ENCODE measurements at places on chromosomes 5 and 9.

DNA sequence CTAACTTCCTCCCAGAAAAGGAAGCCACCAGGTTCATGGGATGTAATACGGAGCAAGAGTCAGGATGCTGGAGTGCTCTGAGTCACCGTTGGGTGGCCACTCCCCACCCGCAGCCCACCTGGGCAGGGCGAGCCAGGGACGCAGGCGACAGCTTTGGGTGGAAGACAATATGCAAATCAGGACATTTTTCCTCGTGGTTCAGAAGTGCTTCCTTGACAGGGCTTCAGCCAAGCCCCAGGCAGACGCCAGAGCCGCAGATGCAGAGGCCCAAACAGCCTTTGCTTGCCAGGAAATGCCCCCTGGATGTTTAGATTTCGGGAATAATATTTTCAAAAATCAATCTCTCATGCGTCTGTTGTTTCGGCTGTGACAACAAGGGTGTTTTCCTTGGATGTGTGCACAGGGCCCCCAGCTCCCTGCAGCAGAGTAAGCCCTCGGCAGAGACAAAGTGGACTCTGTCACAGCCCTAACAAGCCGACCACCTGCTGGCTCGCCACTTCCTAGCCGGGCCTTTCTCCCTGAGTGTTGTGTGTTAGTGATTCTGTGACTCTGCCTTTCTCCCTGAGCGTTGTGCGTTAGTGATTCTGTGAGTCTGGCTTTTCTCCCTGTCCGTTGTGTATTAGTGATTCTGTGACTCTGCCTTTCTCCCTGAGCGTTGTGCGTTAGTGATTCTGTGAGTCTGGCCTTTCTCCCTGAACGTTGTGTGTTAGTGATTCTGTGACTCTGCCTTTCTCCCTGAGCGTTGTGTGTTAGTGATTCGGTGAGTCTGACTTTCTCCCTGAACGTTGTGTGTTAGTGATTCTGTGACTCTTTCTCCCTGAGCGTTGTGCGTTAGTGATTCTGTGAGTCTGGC is 11.8 kb upstream of the SLC9A3 start:
- DNase-seq = no peak

DNA sequence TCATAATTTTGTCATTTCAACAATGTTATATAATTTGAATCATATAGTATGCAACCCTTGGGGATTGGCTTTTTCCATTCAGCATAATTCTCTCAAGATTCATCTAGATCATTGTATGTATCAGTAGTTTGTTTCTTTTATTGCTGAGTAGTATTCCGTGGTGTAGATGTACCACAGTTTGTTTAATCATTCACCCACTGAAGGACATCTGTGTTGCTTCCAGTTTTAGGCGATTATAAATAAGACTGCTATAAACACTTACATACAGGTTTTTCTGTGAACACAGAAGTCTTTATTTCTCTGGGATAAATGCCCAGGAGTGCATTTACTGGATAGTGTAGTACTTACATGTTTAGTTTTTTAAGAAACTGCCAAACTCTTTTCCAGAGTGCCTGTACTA is 374.1 kb downstream of the DEPDC1B start:
- no peak for DNase-seq

- DNase-seq = no peak
Measured at GRCh38 chr9:101333926-101334702, 50.7 kb downstream of the BAAT start.

DNA sequence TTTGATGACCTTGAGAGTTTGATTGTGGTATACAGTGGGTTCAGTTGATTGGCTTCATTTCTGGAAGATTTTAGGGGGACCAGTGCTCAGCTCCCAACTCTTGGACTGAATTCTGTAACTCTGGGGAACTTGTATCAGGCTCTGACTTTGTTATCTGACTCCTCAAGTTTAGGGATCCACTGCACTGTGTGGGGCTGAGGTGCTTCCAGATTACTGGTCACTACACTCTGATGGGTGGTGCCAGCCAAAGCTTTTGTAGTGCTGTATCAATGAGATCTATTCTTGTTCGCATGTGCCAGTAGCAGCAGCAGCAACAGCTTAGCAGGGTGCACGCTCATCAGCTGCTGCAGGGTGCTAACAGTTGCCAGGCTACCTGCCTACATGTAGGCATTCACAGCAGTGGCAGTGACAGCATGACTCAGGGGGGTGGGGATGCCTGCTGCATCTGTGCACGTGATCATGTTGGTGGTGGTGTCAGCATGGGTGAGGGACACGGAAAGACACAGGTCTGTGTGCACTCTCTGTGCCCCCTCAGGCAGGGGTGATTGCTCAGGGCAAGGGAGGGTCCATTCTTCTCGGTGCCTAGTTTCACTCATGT is 438.8 kb upstream of the SEMA6A start:
- no peak for DNase-seq

GRCh38 chr5:343461-344401 is 22.2 kb downstream of the AHRR start:
- DNase-seq = no peak

DNA sequence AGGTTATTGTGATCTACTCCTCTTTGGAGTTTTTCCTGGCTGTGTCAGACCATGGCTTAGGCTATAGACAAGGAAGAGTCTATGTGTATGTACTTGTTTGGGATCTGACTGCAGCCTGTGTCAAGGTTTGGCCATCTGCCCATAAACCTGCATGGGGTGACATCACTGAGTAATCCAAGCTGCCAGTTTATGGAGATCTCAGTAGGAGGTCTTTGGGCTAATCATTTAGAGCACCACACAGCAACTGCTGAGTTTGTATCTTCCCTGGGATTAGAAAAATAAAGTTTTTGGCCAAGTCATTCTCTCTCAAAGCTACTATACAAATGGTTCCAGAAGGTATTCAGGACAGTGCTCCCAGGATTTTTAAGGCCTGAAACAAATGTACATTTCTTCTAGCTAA is 65.5 kb upstream of the HSPB3 start:
- no peak for DNase-seq

GRCh38 chr5:149937610-149938009 is 7.0 kb downstream of the PDE6A start:
- no peak for DNase-seq

GRCh38 chr5:96927008-96927407 is 8.9 kb upstream of the LNPEP start:
- no peak for DNase-seq

DNA sequence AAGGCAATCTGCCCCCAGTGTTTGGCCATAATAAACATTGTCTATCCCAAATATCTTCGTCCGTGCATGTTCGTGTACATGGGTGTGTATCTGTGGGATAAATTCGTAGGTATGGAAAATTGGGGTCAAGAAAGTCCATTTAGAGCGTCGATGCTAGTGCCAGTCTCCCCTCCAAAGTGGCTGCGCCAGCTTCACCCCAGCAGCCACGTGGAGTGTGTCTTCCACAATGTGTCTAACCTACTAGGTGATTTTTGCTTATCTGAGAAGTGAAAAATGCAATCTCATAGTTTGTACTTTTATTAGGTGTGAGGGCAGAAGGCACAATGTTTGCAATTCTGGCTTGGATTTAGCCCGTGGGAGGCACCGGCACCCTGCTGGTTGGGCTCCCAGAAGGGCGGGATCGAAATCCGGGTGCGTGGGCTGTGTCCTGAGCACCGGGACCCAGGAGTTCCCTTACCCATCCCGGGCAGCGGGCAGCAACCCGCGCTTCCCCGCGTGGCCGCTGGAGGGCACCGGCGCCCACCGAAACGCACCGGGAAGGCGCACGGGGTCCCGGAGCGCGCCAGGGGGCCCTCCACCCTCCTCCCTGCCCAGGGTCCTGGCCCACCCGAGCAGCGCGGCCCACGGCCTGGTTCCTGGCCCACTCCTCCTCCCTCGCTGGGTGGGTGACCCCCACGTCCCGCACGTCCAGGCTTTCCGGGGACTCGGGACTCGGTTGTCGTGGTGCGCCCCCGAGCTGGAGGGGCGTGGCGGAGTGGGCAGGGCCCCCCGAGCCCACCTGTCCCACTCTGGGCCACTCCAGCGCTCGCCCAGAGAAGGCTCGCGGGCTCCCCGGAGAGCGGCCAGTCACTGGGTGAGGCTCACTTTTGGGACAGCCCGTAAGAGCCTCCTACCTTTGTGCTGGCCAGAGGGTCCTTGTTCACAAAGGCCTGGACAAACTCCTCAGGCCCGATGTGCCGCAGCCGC is 55.4 kb upstream of the RNF130 start:
- peak; percentile 60 for DNase-seq

GRCh38 chr9:22308177-22308576 is 138.4 kb upstream of the DMRTA1 start:
- no peak for DNase-seq

DNA sequence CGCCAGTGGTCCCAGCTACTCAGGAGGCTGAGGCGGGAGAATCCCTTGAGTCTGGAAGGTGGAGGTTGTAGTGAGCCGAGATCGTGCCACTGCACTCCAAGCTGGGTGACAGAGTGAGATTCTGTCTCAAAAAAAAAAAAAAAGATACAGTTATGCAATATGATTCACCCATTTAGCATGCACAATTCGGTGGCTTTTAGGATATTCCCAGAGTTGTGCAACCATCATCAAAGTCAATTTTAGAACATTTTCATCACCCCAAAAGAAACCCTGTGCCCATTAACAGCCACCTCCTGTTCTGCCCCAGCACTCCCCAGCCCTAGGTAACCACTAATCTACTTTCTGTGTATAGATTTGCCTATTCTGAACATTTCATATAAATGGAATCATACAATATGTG is 4.3 kb upstream of the DHFR start:
- no peak for DNase-seq

- DNase-seq = no peak
Measured at GRCh38 chr9:27467486-27467885, 56.6 kb upstream of the IFNK start.

GRCh38 chr5:103452666-103453065 is 109.9 kb downstream of the NUDT12 start:
- DNase-seq = no peak

- DNase-seq = no peak
Measured at GRCh38 chr9:99746406-99746805, 75.3 kb upstream of the NR4A3 start.

- DNase-seq = no peak
Measured at GRCh38 chr9:126695701-126696400, 82.1 kb downstream of the LMX1B start.

GRCh38 chr5:27171761-27172261 is 133.4 kb upstream of the CDH9 start:
- no peak for DNase-seq

GRCh38 chr9:70228611-70229010 is 30.2 kb upstream of the SMC5 start:
- no peak for DNase-seq

DNA sequence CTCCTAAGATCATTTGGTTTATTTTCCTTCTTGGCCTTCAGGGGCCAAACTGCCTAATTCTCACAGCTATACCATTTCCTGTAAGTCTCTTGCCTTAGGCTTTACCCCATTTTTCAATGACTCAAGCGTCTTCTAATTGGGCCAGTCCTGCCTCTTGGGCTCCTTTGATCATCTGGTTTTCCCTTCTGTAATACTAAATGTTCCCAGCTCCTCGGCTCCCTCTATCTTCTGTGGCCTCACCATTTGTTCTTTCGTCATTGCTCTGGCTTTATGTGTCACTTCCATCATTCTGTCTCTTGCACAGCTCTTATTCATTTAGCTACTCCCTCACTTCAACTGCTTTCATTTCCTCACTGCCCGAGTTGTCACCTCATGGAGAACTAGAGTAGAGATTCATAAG is 14.5 kb upstream of the SPINK7 start:
- no peak for DNase-seq

- DNase-seq = no peak
Measured at GRCh38 chr9:94802251-94802650, 75.8 kb downstream of the AOPEP start.

GRCh38 chr5:109788596-109788995 is 98.9 kb downstream of the MAN2A1 start:
- no peak for DNase-seq

DNA sequence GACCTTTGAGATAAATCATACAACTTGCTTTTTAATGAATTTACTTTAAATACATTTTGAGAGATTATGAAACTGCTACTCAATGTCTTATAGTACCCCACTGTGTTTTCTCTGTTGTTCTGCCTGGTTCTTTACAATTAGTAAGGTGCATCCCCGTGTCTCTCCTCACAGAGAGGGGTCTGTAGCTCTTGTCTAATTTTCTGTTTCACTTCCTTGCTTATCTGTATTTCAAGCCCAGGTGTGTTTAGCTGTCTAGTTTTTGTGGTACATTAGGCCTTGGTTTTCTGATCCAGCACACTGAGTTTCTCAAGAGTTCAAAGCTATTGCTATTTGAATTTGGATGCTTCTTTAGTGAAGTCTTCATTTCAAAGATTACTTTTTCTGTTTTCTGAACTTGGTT is 105.1 kb downstream of the MAST4 start:
- DNase-seq = no peak

- DNase-seq = no peak
Measured at GRCh38 chr5:119321569-119322311, 34.1 kb upstream of the TNFAIP8 start.

DNA sequence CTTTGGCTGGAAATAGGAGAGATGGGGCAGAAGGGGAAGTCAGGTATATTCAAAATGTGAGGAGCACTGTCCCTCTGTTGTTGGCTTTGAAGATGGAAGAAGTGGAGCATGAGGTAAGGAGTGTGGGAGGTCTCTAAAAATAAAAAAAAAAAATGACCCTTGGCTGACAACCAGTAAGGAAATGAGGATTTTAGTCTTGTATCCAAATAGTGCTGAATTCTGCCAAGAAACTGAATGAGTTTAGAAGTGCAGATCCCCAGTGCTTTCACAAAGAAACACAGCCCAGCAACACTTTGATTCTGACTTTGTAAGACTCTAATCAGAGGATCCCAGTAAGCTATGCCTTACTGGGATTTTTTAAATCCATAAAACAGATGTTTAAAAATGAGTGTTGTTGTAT is 367.9 kb downstream of the CYLC2 start:
- no peak for DNase-seq

DNA sequence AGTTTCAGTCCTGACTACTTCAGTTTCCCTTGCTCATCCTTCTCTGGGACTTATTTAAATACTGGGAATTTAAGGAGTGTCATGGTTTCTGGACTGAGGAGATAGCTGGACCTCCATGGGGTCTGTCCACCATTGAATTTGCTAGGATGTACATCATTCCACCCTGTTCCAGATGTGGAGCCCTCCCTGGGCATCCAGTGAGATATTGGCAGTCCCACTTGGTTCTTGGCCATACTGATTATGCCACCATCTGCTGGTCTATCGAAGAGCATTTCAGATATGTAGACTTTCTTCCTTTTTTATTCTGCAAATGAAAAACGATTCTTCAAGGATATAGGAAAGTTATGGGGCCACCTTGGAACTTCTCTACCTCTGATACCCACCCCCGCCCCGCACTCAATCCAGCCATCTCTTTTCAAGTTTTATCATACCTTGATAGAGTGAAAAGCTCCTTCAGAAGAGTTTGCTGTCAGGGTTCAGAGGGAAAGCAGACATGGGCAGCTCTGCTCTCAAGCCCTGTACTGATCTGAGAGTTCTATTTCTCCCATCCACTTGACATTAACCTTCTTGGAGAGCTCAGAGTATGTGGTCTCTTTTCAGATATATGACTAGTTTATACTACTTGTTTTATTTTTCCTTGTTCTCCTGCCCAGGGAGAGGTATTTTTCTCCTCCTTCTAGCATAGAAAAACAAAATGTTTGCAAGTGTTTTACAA is 490.7 kb upstream of the SGCD start:
- DNase-seq = no peak

- DNase-seq = no peak
Measured at GRCh38 chr9:4102078-4102477, 197.8 kb downstream of the GLIS3 start.

- no peak for DNase-seq
Measured at GRCh38 chr5:164728733-164729132, 1223.3 kb downstream of the MAT2B start.
